ENCODE measurements at places on chromosomes 6 and 20.

- no peak for DNase-seq
Observed at GRCh38 chr6:112503091-112503596, 156.0 kb downstream of the RFPL4B start.

GRCh38 chr20:14049111-14049510 lies 53.8 kb downstream of the MACROD2 start:
- no peak for DNase-seq

DNA sequence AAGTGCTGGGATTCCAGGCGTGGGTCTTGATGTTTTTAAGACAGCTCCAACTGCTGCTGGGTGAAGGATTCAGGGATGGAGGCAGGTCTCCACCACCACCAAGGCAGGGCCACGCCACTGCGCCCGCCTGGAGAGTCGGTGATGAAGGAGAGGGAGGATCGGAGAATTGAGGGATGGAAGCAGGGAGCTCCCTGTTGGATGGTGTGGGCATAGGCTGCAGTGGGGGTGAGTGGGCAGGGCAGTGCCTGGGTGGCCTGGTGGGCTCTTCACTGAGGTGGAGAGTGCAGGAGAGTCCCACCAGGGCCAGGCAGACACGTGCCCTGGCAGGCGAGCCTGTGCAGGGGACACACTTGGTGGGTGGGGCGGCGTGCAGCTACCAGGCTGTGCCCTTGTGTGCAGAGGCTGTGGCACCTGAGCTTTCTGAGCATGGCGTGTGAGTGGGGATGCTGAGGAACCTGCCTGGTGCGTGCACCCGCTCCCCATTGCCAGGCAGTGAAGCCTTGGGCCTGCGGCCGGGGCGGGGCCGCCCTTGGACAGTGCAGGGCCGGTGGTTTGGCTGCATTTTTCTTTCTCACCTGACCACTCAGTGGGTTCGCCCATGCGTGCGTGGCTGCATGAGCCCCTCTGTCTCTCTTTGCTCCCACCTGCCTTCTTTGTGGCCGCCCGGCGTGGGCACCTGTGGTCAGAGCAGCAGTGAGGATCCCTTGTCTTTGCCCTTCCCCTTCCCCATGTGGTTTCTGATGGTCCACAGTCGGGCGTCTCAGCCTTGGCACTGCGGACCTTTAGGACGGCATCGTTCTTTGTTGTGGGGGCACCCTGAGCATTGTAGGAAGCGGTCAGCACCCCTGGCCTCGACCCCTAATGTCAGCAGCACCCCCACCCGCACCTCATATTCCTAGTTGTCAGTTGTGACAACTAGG lies 11.3 kb downstream of the RBM38 start:
- no peak for DNase-seq

DNA sequence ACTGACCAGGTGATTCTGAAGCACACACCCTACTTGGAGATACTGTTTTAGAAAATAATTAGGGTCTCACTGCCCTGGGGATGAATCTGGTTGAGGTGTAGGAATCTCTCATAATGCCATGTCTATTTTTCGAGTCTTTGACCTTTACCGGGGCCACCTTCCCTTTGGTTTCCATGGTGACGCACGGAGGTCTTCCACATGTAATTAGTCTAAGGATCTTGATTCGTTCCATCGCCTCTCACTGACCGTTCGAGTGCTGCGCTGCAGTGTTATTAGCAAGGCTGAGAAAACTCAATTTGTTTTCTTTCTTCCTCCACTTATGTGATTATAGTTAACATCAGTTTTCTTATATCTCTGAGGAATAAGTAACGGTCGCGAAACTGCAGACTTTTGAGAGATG lies 144.3 kb upstream of the SPACA1 start:
- DNase-seq = no peak

GRCh38 chr6:85192186-85192585 lies 257.7 kb upstream of the NT5E start:
- DNase-seq = no peak

DNA sequence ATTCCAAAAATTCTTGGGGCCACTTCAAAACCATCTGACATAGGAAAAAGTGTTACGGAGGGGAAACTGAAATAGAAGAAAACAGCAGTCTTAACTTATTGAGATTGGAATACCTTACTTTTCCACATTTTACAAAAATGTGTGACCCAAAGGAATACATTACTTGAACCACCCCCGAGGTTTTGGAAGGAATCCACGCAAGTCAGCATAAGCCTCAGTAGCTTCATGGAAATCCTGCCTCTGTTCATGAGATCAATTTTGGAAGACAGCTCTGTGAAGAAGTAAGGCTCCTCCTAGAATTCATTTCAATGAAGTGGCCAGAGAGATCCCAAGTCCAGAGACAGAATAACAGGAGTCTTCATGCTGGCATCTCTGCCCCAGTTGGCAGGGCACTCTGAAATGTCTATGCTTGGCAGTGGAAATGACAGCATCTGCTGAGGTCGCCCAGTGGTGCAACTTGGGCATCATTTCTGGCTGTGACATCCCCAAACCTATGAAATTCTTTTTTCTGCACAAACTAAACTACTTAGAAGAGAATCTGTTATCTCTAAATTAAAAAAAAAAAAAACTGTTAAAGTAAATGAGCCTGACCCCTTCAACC lies 132.5 kb downstream of the EPM2A start:
- no peak for DNase-seq

DNA sequence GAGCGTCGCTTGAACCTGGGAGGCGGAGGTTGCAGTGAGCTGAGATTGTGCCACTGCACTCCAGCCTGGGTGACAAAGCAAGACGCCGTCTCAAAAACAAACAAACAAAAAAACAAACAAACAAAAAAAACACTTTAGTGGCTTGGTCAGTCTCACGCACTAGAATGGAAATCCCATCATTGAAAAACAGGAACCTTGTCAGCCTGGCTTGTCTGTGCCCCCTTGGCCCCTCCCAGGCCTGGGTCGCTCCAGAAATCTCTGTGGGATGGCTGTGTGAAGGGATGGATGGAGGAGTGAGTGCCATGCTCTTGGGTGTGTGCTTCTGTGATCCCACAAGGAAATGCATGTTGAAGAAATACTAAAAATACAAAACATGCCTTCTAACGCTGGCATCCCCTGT lies 20.9 kb upstream of the NAA20 start:
- no peak for DNase-seq

DNA sequence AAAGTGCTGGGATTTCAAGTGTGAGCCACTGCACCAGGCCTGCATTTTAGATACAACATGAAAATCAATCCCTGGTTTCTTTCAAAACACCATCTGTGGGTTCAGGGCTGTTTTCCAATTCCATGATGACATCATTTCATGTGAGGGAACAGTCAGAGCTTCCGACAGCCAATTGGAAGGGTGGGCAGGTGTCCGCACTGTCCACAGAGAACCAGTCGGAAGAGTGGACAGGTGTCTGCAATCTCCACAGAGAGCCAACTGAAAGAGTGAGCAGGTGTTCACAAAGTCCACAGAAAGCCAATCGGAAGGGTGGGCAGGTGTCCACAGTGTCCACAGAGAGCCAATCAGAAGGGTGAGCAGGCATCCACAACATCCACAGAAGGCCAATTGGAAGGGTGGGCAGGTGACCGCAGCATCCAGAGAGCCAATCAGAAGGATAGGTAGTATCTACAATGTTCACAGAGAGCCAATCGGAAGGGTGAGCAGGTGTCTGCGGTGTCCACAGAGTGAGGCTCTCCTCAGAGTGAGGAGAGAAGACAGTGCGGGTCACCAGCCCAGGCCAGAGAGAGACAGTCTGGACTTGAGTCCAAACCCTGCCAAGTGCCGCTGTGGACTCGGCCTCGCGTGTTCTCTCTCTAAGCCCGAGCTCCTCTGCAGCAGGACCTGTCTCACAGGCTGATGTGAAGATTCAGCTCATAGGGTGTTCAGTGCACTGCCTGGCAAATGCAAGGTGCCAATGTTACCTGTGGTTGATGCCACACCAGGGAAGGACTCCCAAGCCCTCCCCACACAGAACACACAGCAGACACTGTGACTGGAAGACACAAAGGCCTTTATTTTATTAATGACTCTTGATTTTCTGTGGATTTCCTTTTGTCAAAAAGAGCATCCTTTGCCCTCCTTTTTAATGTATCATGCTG lies 57.3 kb downstream of the DLL1 start:
- DNase-seq = no peak

GRCh38 chr6:98477231-98477630 lies 357.1 kb upstream of the POU3F2 start:
- DNase-seq = no peak

GRCh38 chr6:35044145-35044745 lies 96.9 kb downstream of the TCP11 start:
- DNase-seq = no peak

- DNase-seq = no peak
Observed at GRCh38 chr6:46815130-46815529, 21.9 kb downstream of the MEP1A start.

- DNase-seq = no peak
Observed at GRCh38 chr6:163793011-163793983, 378.8 kb downstream of the QKI start.

DNA sequence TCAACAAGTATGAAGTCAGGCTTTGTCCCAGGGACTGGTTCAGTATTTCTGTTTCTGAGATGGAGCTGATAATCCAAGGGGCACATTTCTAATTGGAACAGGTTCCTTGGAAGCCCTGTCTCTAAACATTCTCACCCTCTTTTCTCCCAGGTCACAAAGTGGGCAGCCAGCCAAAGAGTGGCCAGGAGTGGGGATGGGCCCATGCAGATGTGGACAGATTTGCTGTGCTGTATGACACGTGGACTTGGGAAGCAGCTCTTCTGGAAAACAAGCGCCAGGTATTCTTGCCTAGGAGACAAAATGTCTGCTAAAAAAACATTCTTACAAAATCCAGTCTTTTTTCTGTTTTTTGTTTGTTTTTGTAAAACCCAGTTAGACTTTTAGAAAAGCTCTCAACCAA lies 140.2 kb downstream of the CD164 start:
- DNase-seq = no peak

- DNase-seq = no peak
Observed at GRCh38 chr20:51470907-51471411, 71.6 kb downstream of the NFATC2 start.

DNA sequence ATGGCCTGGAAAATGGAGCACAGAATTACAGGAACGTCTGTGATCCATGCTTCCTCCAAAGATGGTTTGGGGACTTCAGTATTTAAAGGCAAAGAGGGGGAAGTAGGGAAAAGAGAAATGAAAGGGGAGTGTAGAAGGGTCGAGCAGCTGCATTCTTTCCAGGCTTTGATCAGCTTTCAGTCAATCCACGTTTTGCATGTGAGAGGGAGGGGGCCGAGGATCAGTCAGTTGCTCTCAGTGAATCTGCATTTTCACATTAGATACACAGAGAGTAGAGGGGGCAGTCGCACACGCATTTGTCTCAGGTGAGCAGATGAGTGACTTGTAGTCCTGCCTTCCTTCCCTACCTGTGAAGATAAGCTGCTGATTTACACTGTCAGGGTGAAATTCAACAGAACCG lies 78.8 kb downstream of the FOXF2 start:
- no peak for DNase-seq

- DNase-seq = no peak
Observed at GRCh38 chr20:1946762-1947534, 46.9 kb downstream of the PDYN start.

- DNase-seq = no peak
Observed at GRCh38 chr6:12584631-12585405, 131.7 kb upstream of the PHACTR1 start.

DNA sequence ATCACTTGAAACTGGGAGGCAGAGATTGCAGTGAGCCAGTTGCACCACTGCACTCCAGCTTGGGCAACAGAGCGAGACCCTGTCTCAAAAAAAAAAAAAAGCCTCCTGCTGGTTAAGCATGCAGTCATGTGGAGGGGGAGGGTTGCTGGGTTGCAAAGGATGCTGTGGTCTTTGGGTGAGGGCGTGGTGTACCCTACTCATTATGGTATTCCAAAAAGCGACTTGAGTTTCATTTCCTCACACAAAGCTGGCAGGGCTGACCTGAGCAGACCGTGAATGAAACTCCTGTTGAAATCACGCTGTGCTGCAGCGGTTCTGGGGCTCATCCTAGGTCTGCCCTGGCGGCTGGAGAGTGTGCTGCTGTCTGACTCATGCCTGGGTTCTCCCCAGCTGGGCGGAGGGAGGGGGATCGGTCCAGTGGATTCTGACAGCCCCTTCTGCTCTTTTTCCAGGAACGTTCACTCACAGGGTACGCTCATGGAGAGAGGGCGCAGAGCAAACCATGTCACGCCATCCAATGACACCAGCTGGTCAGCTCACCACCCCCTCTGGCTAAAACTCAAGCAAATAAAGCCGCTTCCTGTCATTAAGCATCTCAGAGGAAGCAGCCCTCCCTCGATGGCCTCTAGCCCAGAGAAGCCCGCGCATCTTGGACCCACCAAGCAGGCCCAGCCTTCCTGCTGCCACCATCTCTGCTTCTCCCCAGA lies 166.2 kb downstream of the SCML4 start:
- peak; percentile 17 for DNase-seq

DNA sequence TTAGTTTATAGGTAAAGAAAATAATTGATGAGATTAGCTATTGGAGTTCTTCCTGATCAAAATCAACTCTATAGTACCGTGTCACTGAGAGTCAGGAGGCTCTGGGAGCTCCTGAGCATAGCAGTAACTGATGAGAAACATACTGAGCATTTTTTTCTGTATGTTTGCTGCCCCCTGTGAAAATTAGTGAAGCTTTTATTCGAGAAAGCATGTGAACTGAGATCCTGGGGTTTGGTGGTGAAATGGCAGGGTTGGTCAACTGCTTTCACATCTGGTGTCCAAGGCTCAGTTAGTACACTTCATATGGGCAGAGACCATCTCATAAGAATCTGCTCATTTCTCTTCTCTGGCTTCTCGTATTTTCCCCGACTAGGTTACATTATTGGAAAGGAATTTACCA lies 4.1 kb upstream of the ABT1 start:
- DNase-seq = no peak

DNA sequence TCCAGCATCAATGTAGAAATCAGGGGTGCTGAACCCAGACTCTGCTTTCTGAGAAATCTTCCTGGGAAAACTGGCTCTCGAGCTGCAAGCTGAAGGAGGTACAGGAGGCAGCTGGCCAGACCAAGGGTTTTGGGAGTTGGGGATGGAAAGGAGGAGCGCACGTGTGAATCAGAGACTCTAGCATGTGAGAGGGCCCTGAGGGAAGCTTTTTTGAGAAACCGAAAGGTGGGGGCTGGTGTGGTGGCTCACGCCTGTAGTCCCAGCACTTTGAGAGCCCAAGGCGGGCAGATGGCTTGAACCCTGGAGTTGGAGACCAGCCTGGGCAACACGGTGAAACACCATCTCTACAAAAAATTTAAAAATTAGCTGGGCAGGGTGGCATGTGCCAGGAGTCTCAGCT lies 37.1 kb upstream of the EEF1E1 start:
- DNase-seq = no peak

DNA sequence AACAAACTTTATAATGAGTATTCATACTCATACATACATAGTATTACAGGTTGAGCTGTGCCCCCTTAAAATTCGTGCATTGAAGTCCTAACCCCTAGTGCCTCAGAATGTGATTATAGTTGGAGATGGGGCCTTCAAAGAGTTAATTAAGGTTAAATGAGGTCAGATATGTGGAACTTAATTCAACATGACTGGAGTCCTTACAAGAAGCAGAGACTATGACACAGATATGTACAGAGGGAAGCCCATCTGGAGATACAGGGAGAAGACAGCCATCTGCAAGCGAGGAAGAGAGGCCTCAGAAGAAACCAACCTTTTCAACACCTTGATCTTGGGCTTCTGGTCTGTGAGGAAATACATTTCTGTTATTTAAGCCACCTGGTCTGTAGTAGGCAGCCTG lies 536.1 kb upstream of the AGPAT4 start:
- no peak for DNase-seq

All from activated gamma-delta T cell treated with Interleukin-2 at 50 U/mL for 16 hours (primary cell).